ENCODE measurements at places on chromosomes 7 and 10.

- no peak for DNase-seq
These were observed 296.3 kb upstream of the SEMA3D start for GRCh38 chr7:85483177-85483576.

DNA sequence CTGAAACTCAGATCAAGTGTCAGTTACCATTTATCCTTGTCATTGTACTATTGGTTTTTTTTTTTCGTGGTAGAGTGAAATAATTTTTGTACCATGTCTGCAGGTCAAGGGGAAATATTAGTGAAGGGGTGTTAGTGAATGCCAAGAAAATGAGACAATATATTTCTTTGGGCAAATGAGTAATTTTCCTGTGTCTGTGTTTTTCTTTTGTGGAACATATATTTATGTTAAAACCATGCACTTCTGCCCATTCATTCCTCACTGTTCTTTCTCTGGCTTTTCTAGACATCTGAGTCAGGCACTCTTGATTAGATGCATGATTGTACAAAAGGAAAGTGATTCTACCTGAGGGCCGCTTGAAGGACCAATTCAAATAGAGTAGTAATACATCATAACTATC is 161.6 kb downstream of the BICC1 start:
- no peak for DNase-seq

DNA sequence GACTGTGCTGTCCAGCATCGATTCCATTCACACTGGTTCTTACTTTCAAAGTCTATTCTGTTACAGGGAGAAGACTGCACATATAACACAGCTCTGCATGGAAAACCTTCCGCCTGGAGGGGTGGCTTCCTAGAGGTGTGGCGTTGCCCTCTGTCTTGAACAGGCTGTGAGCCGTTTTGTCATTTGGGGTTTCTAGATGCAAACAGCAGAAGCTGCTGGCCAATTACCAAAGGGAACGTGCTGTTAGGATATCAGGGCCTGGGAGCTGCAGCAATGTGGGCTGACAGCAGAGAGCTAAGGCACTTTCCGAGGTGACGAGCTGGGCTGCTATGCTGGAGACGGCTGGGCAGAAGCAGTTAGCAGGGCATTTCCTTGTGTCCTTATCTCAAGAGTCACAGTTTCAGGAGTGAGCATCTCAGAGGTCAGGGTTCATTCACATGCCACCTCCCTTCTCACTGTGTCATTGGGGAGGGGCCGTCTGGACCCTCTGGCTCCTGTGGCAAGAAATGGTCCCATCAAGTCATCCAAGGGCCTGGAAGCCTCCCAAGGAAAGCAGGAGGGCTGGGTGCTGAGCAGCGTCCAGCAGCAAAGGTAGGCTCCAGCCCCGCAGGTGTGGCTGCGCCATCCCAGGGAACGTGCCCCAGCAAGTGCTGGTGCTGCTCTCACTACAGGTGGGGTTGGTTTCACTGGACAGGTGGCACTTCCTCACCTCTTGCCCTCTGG is 106.5 kb downstream of the WDR37 start:
- no peak for DNase-seq

GRCh38 chr7:107582875-107583274 is 2.8 kb downstream of the BCAP29 start:
- DNase-seq, result no peak

DNA sequence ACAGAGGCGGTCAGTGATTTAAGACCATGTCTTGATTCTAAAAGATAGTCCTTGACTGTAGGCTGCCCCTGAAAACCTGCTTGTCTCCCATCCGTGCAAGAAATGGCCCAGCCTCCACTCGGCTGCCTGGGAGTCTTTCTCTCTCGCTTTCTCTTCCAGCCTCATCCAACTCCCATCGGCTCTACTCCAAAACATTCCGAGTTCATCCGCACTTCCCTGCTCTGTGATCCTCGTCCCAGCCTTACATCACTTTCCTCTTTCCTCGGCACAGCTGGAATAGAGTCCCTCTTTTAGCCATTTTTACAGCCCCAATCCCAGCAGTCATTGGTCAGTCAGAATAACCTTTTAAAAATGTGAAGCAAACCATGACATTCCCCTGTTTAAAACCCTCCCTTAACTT is 135.1 kb downstream of the TAX1BP1 start:
- no peak for DNase-seq

DNA sequence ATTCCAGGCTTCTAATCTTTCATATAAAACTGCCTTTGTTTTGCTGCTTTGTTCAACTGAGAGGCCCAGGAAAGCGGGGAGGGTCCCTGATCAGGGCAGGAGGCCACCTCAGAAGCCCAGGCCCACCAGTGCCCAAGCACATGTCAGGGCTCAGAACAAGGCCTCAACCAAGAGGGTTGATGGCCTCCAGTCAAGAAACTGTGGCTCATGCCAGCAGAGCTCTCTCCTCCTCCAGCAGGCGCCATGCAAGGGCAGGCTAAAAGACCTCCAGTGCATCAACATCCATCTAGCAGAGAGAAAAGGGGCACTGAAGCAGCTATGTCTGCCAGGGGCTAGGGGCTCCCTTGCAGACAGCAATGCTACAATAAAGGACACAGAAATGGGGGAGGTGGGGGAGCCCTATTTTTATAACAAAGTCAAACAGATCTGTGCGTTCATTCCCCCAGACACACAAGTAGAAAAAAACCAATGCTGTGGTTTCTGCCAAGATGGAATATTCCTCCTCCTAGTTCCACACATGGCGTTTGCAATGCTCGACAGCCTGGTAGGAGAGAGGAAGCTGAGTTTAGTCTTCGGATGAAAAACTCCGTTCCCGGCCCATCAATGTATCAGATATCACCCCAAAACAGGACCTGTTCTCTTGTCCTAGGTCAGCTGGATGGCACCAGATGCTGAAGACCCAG is 34.0 kb downstream of the PSAP start:
- DNase-seq, result no peak

- DNase-seq, result no peak
These were observed 38.2 kb downstream of the PRSS2 start for GRCh38 chr7:142808802-142809583.

GRCh38 chr7:26280723-26281122 is 10.9 kb upstream of the SNX10 start:
- DNase-seq, result no peak

DNA sequence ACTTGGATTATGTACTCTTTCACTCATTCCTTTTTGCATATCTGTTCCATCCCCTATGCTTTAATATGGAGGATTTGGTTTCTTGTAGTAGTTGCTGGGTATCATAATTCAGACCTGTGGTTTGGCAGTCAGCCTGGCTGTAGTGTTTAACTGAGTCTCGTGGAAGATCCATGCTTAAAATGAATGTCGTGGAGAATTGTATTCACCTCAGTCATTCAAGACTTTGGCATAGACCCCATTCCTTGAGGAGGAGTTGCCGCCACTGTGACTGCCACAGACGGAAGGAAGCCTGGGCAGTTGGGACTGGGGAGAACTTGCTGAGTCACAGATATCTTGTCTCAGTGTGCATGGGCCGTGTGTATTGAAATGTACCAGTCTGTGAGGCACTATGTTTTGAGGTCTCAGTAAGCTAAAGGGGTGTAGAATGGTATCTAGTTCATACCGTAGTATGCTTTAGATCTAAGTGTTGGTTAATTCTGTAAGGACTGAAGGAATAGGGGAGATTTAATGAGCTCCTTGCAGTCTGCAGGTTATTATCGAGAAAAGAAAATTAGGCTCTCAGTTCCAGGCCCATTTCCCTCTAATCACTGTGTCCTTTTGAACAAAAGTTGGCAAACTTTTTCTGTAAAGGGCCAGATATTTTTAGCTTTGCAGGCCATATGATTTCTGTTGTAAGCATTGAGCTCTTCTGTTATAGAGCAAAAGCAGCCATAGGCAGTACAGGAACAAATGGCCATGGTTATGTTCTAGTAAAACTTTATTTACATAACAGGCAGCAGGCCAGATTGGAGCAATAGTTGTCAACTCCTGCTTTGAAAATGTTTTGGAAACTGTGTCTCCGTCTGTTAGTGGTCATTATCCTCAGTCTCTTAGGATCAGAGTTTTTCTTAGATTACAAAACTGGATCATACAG is 76.8 kb downstream of the TPST1 start:
- peak; percentile 27 for DNase-seq

GRCh38 chr10:62708569-62708968 is 96.0 kb upstream of the ADO start:
- DNase-seq, result peak; percentile 52

DNA sequence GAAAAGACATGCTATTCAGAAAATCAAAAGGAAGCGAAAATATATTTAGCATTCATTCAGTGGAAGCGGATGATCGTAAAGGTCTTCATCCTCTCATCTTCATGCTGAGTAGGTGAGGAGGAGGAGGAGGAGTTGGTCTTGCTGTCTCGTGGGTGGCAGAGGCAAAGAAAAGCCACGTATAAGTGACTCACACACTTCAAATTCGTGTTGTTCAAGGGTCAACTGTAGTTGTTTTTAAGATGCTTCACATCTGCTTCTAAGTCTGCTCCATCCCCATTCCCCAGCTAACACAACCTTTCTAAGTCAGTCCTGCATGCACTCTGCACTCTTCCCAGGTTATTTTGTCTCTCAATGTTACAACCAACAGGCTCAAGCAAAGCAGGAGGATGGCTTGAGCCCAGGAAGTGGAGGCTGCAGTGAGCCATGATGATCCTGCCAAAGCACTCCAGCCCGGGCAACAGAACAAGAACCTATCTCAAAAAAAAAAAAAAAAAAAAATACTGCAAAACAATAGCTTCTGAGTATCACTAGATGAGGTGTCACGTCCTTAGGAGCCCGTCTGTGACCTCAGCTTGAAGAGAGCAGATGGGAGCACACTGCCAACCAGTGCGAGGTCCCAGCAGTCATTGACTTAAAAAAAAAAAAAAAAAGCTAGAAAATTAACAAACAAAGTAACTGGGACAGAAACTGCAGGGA is 70.5 kb downstream of the SFMBT2 start:
- DNase-seq, result no peak

GRCh38 chr7:16515785-16516685 is 10.6 kb upstream of the LRRC72 start:
- DNase-seq, result no peak

DNA sequence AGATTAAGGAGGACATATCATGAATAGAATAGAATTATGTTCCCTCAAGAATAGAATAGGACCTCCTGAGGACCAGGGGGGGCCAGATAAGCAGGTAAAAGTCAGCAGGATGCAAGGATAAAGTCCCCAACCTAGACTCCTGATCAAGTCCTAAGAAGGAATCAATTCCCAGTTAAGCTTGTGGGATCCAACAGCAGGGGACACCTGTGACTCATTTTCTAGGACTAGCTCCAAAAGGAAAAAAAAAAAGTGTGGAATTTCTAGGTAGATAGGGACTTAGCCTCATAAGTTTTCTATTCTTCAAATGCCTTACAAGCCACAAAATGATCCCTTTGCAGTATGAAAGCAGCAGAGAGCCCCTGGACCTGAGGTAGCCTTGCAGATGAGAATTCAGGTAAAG is 336.2 kb downstream of the WDR11 start:
- DNase-seq, result no peak

- peak; percentile 76 for DNase-seq
These were observed 73.9 kb upstream of the PDGFA start for GRCh38 chr7:593324-594115.

- peak; percentile 52 for DNase-seq
These were observed 4.8 kb downstream of the AKAP9 start for GRCh38 chr7:91945476-91945875.

- DNase-seq, result no peak
These were observed 47.4 kb downstream of the GRB10 start for GRCh38 chr7:50735333-50735732.

- no peak for DNase-seq
These were observed 56.9 kb downstream of the RBM20 start for GRCh38 chr10:110700947-110701616.

- DNase-seq, result no peak
These were observed 137.3 kb downstream of the ANLN start for GRCh38 chr7:36526863-36527548.

DNA sequence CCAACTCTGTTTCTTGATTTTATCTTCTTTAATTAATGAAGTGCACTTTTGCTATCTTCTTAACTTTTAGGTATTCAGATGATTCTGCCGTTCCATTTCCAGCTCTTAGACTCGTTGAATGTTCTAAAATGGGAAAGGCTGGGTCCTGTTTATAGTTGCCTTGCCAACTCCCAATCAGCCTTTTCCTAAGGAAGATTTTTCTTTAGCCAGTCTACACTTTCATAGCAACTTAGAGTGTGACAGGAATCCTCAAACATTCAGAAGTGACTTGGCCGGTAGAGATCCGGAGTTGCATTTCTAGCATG is 23.0 kb upstream of the TRIL start:
- no peak for DNase-seq

GRCh38 chr7:40879941-40880543 is 745.2 kb downstream of the SUGCT start:
- no peak for DNase-seq

DNA sequence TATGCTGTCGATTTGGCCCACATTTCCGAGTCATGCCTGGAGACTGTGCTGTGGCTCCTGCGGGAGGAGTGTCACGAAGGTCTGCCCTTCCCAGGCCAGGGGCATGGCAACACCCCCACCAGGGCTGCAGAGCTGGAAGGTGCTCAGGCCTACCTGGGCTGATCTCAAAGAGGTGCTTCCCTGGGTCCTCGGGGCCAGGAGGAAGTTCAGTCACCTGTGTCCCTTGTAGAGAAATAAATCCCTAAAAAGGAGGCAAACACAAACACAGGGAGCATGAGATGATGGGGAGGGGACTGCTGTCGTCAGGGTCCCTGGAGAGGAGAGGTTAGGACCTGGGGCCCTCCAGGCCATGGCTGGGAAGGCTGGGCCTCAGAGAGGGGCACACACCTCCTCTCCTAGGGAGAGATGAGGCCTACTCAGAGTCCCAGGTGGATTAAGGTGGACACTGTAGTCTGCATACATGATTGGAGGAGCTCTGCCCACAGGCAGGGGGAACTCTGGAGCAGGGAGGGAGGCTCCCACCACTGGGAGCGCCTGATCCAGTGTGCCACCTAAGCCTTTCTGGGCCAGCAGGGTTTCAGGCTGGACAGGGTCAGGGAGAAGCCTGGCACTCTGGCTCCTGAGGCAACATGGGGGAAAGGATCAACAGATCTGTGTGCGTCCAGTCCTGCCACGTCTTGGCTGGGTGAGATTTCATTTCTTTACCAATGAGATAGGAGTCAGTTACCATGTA is 49.4 kb downstream of the ARHGAP22 start:
- no peak for DNase-seq

DNA sequence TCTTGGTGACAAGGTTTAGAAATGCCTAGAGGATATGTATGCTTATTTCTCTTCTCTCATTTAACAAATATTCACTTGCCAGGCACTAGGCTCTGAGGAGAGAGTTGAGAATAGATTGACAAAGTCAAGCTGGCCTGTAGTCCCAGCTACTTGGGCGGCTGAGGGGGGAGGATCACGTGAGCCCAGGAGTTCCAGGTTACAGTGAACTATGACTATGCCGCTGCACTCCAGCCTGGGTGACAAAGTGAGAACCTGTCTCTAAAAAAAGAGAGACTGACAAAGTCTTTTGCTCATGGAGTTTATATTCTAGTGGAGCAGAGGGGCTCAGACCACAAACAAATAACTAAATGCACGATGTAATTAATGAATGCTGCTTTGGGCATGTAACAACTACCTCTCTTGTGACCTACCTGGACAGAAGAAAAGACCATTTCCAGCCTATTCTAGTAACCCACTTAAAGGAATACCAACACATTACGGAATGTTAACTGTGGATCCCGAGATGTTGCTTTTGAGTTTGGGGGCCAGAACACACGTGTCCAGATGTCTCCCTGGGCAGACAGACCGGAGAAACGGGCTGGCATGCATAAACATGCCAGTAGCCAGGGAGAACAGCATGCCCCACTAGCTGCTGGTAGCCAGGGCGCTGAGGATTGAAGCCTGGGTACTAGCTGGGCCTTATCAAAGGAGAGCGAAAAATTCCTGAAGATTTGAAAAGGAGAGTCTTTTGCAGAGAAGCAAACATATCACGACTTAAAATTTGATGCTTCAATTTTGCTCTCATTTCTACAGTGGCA is 2.6 kb upstream of the BMPR1A start:
- DNase-seq, result no peak

Data from inflammatory macrophage treated with lipopolysaccharide for 1 hour (primary cell).